ENCODE measurements at places on chromosomes 11 and 22. TPM values are rescaled to one million over a fixed set of nuclear protein-coding genes. Genes with fewer than 3 reads are reported as not detected.

FGF4 gene
- not detected for total RNA-seq

ANGPTL5 gene
- total RNA-seq, result not detected

SCYL1 gene
- 94.4 TPM for total RNA-seq

TYMP gene
- 36.9 TPM for total RNA-seq

PATE2 gene
- not detected for total RNA-seq

ADORA2A gene
- total RNA-seq, result 23.8 TPM

TPBGL gene
- total RNA-seq, result 0.25 TPM

ACR gene
- not detected for total RNA-seq

TSGA10IP gene
- total RNA-seq, result not detected

OR10D3 gene
- total RNA-seq, result not detected

SLC25A45 gene
- total RNA-seq, result 16.3 TPM

Data from activated T-helper 2 cell treated with anti-CD3 and anti-CD28 coated beads, Interferon-gamma antibody, Interleukin-2, Interleukin-4, amounts not matched to agents 10 μg/mL and 5 μg/mL and 100 μg/mL, durations not matched to agents 14 hours and 24 hours and 36 hours (primary cell).